Activated T-helper 9 cell treated with anti-CD3 and anti-CD28 coated beads, Interleukin-2, amount 50 U/mL, for 16 hours (primary cell): ENCODE measurements at places on chromosomes 3 and 15.

DNA sequence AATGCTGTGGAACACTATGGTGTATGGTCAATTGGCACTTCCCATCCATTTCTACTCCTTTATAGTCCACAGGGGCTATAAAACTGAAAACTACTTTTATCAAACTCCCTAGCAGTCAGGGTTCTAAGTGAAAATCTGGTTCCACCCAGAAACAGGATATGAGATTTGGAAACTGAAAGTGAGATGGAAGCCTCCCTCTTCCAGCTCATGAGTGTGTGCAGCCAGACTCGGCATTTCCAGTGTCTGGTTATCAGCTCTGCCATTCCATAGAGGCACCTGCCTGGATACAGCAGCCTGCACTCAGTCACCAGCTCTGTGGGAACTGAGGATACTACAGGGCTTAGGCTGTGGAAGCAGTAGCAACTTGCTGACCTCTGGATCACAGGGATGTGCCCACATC lies 14.7 kb upstream of the PLA2G4F start:
- no peak for DNase-seq

DNA sequence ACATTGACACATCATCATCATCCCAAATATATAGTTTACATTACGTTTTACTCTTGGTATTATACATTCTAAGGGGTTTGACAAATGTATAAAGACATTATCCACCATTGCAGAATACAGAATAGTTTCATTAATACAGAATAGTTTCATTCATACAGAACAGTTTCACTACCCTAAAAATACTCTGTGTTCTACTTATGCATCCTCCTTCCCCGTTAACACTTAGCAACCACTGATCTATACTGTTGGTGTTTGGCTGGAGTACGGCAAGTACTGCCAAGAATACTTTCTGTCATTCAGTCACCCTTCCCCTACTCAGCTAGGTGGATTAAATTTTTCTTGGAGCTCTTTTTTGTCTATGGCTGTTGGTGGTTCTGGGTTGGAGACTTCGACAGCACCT lies 33.4 kb downstream of the LEKR1 start:
- DNase-seq: no peak

DNA sequence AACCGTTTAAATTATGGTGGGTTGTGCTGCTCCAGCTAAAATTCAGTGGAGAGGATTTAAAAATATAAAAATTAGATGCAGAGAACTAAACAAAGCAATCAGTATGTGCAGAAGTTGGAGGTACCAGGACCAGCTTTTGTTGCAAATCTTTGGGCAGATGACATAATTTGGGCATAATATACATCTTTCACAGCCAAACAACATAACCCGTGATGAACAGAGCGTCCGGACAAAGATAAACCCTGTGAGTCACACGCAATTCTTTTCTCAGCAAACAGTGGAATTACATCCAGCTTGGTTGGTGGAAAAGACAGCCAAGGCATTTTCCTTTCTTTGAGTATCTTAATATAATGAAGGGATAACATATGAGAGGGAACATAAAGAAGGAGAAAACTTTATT lies 419.4 kb upstream of the ADAMTS9 start:
- DNase-seq: no peak

DNA sequence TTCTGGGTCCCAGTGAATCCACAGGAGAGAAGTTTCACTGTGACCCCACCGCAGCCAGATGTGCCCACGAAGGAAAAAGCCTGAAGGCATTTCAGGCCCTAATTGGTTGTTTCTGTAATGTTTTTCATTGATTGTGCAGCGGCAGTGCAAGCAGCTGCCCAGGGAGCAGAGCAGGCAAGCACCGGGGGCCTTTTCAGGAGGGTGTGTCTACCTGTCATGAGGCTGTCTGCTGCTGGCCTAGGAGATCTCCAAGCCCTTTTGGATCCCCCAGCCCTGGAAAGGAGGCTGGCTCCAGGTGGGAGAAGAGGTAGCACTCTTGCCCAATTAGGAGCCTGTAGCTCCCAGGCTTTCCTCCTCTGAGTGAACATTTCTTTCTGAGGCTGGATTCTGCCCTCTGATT lies 108.8 kb downstream of the EPHB1 start:
- DNase-seq: no peak

GRCh38 chr3:177522051-177522450 lies 324.8 kb upstream of the TBL1XR1 start:
- no peak for DNase-seq

DNA sequence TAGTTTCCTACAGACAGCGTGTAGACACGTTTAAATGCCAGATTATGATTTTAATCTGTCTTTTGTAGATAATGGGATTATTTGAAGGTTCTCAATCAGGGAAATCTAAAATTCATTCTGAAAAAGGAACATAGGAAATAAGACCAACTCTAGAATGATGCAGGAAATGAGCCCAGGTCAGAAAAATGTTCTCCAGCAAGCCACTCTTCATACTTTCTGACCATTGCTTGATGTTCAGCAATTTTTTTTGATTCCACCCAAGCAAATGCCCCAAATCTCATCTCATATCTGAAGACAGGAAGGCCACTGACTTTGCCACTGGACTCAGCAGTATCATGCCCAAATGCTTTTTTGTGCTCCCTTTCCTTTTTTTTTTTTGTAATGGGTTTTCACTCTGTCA lies 373.4 kb downstream of the LPP start:
- no peak for DNase-seq

GRCh38 chr15:78197632-78198031 lies 36.7 kb downstream of the ACSBG1 start:
- DNase-seq: no peak

DNA sequence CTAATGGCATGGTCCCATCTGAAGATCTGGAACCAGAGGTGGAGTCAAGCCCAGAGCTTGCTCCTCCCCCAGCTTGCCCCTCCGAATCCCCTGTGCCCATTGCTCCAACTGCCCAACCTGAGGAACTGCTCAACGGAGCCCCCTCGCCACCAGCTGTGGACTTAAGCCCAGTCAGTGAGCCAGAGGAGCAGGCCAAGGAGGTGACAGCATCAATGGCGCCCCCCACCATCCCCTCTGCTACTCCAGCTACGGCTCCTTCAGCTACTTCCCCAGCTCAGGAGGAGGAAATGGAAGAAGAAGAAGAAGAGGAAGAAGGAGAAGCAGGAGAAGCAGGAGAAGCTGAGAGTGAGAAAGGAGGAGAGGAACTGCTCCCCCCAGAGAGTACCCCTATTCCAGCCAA lies 7.3 kb downstream of the EIF4G1 start:
- no peak for DNase-seq

- DNase-seq: no peak
These were observed 23.3 kb upstream of the RAB11A start for GRCh38 chr15:65845826-65846519.
